Fibroblast of skin of left quadriceps (primary cell): ENCODE measurements at places on chromosomes 2 and 18.

DNA sequence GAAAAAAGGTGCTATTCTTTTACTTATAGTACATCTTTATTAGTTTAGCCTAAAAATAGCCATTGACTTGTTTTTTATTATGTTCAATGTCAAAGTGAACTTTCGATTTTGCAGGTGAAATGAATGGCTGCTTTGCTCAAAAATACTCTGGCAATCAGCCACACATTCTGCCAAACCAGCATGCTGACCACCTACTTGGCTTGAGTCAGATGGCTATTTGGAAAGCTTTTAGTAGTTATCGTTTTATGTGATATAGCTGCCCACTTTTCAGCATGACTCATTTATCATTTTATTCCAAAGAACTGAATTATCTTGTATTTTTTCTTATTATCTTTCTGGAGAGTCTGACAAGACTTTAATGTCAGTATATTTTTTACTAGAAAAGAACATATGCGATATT, 1615.8 kb upstream of the TMEFF2 start:
- no peak for DNase-seq

GRCh38 chr18:58225101-58225500, 181.1 kb downstream of the NEDD4L start:
- no peak for DNase-seq

GRCh38 chr2:152762202-152762601, 43.8 kb downstream of the ARL6IP6 start:
- DNase-seq: peak; percentile 42

DNA sequence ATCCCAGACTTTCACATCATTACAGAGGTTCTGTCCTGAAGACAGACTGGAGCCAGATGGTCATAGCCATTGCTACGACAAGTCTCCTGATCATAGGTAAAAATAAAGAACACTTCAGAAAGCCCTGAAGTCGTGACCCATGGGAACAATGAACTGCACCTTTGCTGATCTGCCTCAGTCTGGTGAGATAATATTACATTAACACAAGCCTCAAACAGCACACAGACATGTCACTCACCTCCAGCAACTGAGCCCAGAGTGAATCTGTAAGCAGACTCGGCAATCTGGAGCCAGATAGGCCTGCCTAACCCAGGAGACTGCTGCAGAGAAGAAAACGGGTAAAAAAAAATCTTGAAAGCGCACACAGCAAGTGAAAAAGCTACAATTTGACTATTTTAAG, 79.2 kb downstream of the SLC25A12 start:
- DNase-seq: no peak

- no peak for DNase-seq
These were observed 40.0 kb downstream of the GKN2 start for GRCh38 chr2:68912732-68913131.
